ENCODE measurements at places on chromosomes 1 and 21. TPM values are rescaled to one million over a fixed set of nuclear protein-coding genes. Genes with fewer than 3 reads are reported as not detected.

GRCh38 chr1:167057241-167057688, 32.9 kb downstream of the GPA33 start:
- no peak overlapping the region for H3K27ac ChIP-seq
- no peaks in the 10 kb centered on the region for H3K36me3 ChIP-seq
- H3K27me3 ChIP-seq = no peaks in the 10 kb centered on the region
- DNase-seq = no peak
- H3K4me1 ChIP-seq = peaks cover 7% of the 10 kb centered on the region

DNA sequence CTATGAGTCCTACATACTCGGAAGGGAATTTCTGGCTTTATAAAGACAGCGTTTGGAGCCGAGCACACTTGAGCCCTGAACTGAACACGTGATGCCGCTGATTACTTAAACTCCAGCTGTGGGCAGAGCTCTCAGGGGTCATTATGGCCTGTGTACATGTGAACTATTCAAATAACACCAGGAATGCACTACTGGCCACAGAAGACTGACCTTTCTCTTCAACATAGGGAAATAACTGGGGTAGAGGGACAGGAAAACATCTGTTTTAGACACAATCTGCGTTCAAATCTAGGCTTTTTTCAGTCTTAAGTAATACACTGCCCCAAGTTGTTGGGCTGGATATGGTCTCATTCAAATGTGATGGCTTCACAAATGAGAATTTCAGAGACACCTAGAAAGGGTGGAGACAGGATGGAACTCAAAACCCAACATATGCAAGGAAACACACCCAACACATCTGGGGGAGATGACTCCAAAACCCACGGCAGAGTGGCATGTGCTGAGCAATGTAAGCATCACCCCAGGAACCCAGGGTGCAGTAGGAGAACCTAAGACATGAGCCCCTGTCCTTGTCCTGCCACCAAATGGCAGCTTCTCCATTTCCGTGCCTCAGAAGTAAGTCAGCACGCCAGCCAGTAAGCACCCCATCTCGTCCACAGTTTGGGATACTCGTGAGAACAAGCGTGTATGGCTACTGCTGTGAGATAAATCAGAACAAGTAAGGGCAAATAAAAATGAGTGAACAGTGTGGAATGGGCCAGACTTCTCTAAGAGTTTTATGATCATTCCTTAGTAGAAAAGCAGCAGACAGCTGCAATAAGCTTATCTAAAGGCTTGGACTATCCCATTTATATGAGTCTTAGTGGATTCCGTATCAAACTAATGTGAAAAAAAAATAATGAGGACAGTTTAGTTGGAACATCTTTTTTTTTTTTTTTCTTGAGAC, 24.9 kb downstream of the NID1 start:
- peak overlapping the region; percentile 42 for H3K27ac ChIP-seq
- H3K27me3 ChIP-seq = no peaks in the 10 kb centered on the region
- no peak for DNase-seq
- peak overlapping the region; percentile 11 for H3K4me3 ChIP-seq
- peaks cover 5% of the 10 kb centered on the region for H3K4me1 ChIP-seq

Gene COL16A1
- 82.3 TPM for total RNA-seq

- H3K36me3 ChIP-seq = no peaks in the 10 kb centered on the region
- no peak overlapping the region for H3K4me3 ChIP-seq
- H3K4me1 ChIP-seq = peaks cover 63% of the 10 kb centered on the region
- H3K27me3 ChIP-seq = no peaks in the 10 kb centered on the region
Measured at GRCh38 chr1:68202239-68202832, 30.0 kb downstream of the WLS start.

Gene SPRR3
- total RNA-seq = 1,163 TPM

Gene BRDT
- total RNA-seq = not detected

- no peak overlapping the region for H3K4me3 ChIP-seq
- H3K4me1 ChIP-seq = peaks cover 4% of the 10 kb centered on the region
- no peaks in the 10 kb centered on the region for H3K36me3 ChIP-seq
- H3K27ac ChIP-seq = no peak overlapping the region
- no peaks in the 10 kb centered on the region for H3K27me3 ChIP-seq
Measured at GRCh38 chr1:17065666-17066065, 11.8 kb upstream of the SDHB start.

Gene ZNF672
- 44.9 TPM for total RNA-seq

DNA sequence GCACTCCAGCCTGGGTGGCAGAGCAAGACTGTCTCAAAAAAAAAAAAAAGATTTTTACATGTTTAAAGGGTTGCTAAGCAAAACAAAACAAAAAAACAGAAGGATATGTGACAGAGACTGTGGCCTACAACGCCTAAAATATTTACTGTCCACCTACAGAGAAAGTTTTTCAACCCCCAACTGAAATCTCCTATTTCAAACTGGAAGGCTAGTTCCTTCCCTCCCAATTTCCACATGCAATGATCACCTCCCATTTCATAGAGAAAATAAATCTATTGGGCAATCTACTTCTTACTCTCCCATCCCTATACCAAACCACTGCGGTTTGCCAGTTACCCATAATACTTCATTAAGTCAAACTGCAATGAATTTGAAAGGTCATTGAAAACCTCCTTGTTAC, 74.2 kb downstream of the ST3GAL3 start:
- no peak overlapping the region for H3K4me3 ChIP-seq
- H3K27ac ChIP-seq = peak overlapping the region; percentile 19
- no peak for DNase-seq
- H3K4me1 ChIP-seq = peaks cover 22% of the 10 kb centered on the region
- no peaks in the 10 kb centered on the region for H3K27me3 ChIP-seq

Gene NBPF10
- total RNA-seq = 2.5 TPM

DNA sequence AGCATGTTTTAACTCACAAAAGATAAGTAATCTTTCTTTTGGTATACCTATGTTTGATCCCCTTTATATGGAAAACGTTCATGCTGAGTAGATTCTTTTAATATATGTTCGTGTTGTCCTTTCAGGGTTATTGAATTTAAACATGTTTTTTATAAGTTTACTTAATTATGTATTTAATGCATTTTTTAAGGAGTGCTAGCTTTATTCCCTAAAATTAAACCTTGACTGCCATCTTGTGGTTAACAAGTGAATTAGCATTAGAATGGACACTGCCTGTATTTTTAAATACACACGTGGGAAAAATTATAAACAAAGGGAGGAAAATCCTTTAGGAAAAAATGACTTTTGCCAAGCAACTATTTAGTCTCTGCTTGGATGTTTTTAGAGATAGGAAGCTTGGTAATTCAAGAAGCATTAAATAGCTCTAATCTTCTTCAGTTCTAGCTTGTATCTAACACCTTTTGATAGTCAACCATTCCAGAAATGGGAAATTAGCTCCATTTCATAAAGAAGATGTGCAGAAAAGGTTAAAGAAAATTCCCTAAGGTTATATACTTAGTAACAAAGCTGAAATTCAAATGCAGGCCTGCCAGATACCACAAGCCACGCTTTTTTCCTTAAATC, 43.0 kb downstream of the UBE2U start:
- no peak for DNase-seq
- H3K27ac ChIP-seq = no peak overlapping the region
- H3K4me3 ChIP-seq = no peak overlapping the region
- no peaks in the 10 kb centered on the region for H3K36me3 ChIP-seq
- no peaks in the 10 kb centered on the region for H3K4me1 ChIP-seq

Gene GSTM1
- total RNA-seq = 156 TPM

DNA sequence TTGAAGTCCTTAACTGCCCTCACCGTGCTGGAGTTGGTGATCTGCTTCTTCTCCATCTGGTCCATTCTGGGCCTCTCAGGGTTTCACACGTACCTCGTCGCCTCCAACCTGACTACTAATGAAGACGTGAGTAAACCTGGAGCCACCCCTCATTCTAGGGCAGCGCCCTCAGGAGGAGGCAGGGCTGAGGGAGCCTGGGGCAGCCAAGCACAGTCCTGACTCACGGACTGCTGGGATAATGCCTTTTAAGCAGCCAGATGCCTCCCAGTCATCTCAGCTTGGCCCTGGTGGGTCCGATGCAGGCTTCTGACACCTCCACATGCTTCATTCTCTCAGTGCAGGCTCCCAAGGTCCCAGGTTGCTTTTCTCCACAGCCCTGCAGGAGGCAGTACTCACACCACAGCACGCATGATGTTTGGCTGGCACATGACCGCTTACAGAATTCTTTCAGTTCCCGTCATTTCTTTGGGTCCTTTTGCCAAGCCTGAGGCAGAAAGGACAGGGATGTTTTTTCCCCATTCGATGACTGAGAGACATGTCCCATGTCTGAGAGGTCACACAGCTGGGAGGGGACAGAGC, 11.8 kb upstream of the SFN start:
- H3K27me3 ChIP-seq = no peaks in the 10 kb centered on the region
- no peak for DNase-seq
- peaks cover 60% of the 10 kb centered on the region for H3K36me3 ChIP-seq
- H3K4me3 ChIP-seq = no peak overlapping the region
- peak overlapping the region; percentile 76 for H3K27ac ChIP-seq

DNA sequence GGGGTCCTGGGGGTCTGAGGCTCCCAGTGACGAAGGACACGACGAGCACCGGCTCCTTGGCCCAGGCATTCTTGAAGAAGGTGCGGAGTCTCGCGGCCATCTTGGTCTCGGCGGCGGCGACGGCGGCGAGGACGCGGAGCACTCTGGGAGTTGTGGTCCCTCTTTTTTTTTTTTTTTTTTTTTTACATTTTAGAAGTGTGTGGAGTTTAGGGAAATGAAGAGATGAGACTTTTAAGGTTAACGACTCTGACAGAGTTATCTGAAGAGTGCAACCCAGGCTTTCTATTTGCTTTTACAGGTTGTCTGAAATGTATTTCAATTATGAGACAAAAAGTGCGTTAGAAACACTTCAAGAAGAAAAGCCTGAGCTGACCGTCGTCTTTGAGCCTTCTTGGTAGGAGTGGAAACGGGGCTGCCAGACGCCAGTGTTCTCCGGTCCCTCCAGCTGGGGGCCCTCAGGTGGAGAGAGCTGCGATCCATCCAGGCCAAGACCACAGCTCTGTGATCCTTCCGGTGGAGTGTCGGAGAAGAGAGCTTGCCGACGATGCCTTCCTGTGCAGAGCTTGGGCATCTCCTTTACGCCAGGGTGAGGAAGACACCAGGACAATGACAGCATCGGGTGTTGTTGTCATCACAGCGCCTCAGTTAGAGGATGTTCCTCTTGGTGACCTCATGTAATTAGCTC, 9.7 kb downstream of the OR2B11 start:
- peak overlapping the region; percentile 48 for H3K4me3 ChIP-seq
- DNase-seq = peak; percentile 84
- no peaks in the 10 kb centered on the region for H3K27me3 ChIP-seq
- H3K36me3 ChIP-seq = no peaks in the 10 kb centered on the region

DNA sequence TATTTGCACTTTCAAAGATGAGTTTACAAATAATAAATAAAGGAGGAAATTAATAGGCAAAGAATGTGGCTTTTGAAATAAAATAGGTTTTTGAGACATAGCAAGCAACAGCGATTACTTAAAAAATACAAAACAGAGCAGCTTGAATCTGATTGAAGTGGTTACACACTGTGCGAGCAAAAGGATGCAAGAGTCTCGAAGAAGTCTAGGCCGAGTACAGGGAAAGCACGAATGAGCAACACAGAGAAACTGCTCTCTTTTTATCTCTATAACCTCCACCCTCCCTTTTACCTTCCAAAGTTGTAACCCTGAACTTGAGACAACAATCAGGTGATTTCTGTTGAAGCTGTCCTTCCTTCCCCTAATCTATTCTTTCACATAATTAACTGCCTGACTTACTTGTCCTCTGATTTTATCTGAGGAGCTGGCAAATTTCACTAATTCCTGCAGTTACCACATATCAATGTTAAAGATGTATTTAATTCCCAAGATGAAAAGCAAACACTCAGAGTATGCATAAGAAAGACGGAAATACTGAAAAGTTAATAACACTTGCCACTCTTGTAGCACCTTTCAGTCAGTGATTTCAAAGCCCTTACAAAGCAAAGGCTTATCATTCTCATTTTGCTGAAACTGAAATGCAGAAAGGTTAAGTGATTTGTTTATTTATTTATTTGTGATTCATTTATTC, 1030.1 kb downstream of the ADGRL2 start:
- no peak overlapping the region for H3K4me3 ChIP-seq
- no peak overlapping the region for H3K27ac ChIP-seq
- DNase-seq = no peak
- no peaks in the 10 kb centered on the region for H3K36me3 ChIP-seq
- no peaks in the 10 kb centered on the region for H3K27me3 ChIP-seq

DNA sequence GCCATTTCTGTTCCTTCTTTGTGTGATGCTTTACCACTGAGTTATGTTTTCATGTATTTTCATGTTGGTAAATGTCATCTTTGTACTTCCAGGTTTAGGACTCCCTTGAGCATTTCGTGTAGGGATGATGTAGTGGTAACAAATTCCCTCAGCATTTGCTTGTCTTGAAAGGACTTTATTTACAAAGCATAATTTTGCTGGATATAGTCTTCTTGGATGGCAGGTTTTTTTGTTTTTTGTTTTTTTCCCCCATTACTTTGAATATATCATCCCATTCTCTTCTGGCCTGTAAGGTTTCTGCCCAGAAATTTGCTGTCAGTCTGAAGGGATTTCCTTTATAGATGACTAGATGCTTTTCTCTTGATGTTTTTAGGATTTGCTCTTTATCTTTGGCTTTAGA, 133.4 kb downstream of the PCBP3 start:
- H3K4me3 ChIP-seq = no peak overlapping the region
- no peaks in the 10 kb centered on the region for H3K36me3 ChIP-seq
- H3K4me1 ChIP-seq = no peaks in the 10 kb centered on the region
- no peak overlapping the region for H3K27ac ChIP-seq
- H3K27me3 ChIP-seq = no peaks in the 10 kb centered on the region

GRCh38 chr1:165069829-165070228, 286.7 kb downstream of the LMX1A start:
- H3K4me1 ChIP-seq = no peaks in the 10 kb centered on the region
- no peak overlapping the region for H3K27ac ChIP-seq
- no peaks in the 10 kb centered on the region for H3K27me3 ChIP-seq
- no peaks in the 10 kb centered on the region for H3K36me3 ChIP-seq

DNA sequence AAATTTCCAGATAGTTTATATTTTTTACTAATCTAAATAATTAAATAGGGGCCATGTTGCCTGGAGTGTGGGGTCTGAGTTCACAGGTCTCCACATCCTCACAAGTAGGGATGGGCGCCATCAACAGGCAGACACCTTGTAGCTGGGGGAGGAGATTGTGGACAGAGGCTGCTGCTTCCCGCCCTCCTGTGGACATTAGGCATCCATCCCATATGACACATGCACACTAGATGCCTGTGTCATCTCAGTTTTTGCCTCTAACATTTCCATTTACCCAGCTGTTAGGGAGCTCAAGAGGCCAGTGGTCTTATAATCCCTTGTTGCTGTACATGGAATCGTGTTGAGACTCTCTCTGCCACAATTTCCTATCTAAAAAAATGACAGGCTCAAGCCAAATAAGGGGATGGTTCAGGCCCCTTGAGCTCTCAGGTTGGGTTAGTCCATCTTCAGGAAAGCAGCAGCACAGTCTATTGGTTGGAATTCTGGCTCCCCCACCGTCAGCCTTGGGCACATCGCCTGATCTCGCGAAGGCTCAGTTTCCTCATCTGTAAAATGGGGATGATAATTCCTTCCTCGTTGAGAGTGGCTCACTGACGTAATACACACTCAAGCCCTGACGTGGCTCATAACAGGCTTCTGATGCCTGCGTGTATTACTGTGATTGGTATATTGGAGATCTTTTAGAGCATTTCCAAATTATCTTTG, 13.6 kb downstream of the LHX4 start:
- no peak overlapping the region for H3K4me3 ChIP-seq
- no peaks in the 10 kb centered on the region for H3K27me3 ChIP-seq
- H3K36me3 ChIP-seq = no peaks in the 10 kb centered on the region
- DNase-seq = no peak

Gene AMPD1
- total RNA-seq = not detected

- peak overlapping the region; percentile 94 for H3K27ac ChIP-seq
- no peak for DNase-seq
- H3K27me3 ChIP-seq = no peaks in the 10 kb centered on the region
- H3K36me3 ChIP-seq = no peaks in the 10 kb centered on the region
Measured at GRCh38 chr1:201828217-201828819, 639 bp upstream of the IPO9 start.

Gene CGN
- 13.0 TPM for total RNA-seq

Measured in vagina (tissue), 2 donors.